ENCODE measurements at places on chromosomes 13 and 19.

- DNase-seq, result no peak
Measured at GRCh38 chr13:27404680-27405079, 19.7 kb upstream of the GTF3A start.

- no peak for DNase-seq
Measured at GRCh38 chr19:30742406-30742938, 370.3 kb downstream of the ZNF536 start.

GRCh38 chr13:113034451-113035212 is 65.6 kb downstream of the MCF2L start:
- peak; percentile 65 for DNase-seq

DNA sequence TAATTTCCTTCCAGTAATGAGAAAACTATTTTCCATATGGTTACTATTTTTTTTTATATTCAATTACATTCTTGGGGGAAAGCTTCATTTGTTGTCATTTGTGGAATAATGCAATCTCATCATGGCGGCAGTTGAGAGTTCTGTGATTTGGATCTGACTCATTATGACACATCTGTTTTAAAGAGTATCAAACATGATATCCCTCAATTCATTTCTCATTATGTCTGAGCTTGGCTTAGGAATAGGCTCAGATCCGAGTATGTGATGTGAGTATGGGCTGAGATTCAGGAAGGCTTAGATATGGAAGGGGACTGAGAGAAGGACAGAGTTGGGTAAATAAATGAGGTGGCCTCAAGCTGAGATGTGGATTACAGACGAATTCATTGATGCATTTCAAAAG is 64.4 kb downstream of the POSTN start:
- DNase-seq, result no peak

- DNase-seq, result no peak
Measured at GRCh38 chr13:37326334-37326733, 220.9 kb upstream of the CSNK1A1L start.

DNA sequence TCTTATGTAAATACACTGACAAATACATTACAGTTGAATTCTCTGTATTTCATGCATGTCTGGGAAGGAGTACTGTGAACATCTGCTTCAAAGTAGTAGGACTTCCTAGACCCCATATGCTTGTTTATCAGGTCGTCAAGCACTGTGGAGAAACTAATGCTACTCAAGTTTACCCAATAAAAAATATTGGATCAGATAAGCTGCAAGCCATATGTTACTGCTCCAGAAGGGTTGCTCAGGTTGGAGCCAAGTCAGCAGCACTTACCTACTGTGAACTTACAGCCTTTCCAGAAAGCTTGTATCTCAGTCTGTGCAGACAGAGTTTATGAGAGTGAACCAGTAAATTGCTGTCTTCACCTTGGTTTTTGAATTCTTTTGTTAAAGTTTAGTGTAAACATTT is 36.2 kb downstream of the SLAIN1 start:
- DNase-seq, result peak; percentile 57

GRCh38 chr19:18587561-18587960 is 1.0 kb upstream of the REX1BD start:
- no peak for DNase-seq

DNA sequence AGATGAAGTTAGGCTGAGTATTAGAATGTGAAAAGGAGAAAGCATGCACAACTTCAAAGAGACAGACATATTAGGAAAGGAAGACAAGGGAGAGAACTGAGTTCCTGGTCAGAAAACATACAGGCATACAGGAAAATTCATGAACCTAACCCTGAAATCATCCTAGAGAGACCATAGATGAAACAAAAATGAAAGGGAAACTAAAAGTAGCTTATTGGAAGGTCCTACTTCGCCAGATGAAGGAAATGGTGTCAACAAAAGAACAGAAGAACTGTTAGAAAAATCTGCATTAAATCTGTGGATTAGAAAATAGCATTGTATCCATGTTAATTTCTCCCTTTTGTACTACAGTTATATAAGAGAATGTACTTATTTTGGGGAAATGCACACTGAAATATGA is 169.0 kb upstream of the UFM1 start:
- no peak for DNase-seq

DNA sequence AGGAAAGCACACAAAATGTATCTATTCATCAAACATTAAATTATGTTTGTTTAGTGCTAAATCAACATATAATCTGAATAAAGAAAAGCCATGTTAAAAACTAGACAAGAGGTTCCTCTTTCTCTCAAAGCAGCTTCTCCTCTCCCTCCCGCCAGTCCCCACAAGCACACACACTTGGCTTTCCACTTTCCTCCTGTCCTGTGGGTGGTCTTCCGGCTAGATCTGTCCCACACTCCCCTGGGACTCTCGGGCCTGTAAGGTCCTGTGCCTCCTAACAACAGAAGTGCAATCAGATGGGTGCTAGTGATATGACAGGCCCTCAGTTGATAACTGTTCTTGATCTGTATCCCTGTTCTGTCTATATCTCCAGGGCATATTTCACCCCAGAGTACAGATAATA is 45.6 kb upstream of the RAP2A start:
- DNase-seq, result no peak

GRCh38 chr13:37747071-37747612 is 122.4 kb downstream of the TRPC4 start:
- DNase-seq, result no peak

- DNase-seq, result no peak
Measured at GRCh38 chr13:30421093-30422053, 920 bp upstream of the UBE2L5 start.

DNA sequence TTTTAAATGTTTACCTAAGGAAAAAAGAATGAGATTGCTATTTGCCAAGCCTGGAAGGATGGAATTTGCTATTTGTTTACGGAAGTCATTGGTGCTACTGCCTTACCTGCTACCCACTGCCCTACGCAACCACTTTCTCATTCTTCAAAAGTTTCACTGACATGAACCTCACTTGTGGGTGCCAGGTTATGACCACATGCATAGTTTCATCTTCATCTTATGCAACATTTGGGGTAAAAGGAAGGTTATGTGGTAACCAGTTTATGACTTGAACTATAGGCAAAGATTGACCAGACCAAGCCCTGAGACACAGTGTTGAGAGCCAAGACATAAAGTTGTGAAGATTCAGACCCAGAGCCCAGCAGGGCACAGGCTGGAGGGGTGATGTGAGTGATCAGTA is 142.5 kb downstream of the LACC1 start:
- no peak for DNase-seq

GRCh38 chr13:113656003-113656588 is 1.9 kb downstream of the ATP4B start:
- DNase-seq, result peak; percentile 17

DNA sequence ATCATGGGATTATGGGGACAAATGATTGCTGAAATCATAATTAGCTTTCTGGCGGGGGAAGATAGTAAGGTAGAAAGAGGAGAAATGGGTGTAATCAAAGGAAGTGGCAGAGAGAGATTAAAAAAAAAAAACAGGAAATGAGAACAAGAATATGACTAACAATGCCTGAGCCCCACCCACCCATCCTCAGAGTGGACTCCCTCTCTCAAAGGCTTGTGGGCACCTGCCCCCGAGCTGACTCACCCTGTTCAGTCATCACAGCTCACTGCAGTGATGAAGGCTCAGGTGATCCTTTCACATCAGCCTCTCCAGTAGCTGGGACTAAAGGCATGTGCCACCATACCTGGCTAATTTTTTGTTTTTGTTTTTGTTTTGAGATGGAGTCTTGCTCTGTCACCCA is 26.4 kb upstream of the TPT1 start:
- no peak for DNase-seq

DNA sequence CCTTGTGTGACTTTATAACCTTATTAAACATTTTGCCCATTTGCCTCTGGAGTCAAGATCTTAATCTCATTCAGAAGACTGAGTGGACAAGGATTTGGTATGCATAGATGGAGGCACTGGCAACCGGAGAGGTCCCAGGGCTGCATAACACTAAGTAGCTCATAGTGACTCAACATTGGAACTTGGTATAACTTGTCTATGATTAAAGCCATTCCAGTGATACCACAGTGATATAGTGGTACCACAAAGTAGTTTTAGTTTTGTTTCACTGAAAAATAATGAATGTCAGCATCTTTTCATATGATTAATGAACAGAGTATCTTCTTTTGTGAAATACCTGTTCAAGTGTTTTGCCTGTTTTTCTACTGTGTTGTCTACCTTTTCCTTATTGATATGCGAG is 26.4 kb downstream of the CDK8 start:
- DNase-seq, result no peak

- no peak for DNase-seq
Measured at GRCh38 chr13:77511552-77511951, 24.0 kb upstream of the SCEL start.

DNA sequence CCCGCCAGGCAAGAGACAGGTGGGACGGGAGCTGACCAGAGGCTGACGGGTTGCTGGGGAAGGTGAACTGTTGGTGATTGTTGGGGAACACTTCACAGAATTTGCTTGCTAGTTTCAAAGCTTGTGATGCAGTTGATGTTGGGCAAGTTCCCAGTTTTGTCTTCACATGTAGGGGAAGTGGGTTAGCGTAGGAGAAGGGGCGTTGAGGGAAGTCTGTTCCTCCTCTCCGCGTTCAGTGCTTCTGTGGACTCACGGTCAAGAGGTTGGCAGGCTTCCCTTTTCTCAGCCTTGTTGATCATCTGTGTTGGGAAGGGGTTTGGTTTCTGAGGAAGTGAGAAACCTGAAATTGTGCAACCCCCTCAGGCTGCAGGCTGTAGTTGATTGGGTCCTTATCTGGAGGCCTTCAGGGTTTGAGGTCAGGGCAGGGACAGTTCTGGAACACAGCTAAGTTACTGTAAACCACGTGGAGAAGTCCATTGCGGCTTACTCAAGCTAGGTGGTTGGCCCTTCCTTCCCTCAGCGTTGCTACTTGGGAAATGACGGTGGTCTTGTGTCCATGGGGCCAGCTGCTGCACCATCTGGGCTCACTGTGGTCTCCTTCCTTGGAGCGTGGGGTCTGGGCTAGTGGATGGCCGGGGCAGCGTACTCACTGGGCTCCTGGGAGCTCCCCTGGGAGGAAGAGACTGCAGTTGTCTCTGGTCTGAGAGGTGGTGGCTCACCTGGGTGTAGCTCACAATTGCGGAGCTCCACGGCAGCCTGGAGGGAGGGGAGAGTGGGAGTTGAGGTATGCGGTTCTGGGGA is 7.5 kb downstream of the RPS9 start:
- no peak for DNase-seq

GRCh38 chr19:1112268-1113029 is 8.7 kb downstream of the GPX4 start:
- no peak for DNase-seq

- DNase-seq, result no peak
Measured at GRCh38 chr13:51858433-51859247, 3.1 kb upstream of the CCDC70 start.

DNA sequence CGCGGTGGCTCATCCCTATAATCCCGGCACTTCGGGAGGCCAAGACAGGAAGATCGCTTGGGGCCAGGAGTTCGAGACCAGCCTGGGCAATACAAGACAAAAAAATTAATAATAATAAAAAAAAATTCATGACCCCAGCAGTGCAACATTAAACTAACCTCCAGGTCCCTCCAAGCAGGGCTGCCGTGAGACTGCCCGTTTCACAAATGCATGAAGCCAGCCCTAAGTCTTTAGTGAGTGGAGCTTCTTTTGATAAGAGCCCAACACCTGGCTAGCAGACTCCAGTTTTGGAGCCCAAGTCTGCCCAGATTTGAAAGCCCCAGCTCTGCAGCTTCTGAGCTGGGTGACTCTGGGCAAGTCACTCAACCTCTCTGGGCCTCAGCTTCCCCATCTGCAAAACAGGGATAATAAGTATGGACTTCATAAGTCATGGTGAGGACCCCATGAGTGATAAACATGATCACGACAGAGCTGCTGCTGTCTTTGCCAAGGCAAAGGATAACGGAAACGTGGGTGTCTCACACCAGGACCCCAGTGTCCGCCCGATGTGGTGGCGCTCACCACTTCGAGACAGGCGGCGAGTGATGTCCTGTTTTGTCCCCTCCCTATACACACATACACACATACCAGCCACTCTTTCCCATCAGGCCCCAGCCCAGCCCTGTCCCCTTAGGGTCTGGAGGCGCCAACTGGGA is 38.4 kb upstream of the NANOS3 start:
- DNase-seq, result no peak

DNA sequence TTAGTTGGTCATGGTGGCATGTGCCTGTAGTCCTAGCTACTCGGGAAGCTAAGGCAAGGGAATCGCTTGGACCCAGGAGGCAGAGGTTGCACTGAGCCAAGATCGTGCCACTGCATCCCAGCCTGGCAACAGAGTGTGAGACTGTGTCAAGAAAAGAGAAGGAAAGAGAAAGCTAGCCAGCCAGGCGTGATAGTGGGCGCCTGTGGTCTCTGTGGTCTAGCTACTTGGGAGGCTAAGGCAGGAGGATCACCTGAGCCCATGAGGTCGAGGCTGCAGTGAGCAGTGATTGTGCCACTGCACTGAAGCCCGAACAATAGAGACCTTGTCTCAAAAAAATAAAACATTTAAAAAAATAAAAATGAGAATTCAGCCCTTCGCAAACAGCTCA is 33.3 kb downstream of the TIMM13 start:
- DNase-seq, result no peak

DNA sequence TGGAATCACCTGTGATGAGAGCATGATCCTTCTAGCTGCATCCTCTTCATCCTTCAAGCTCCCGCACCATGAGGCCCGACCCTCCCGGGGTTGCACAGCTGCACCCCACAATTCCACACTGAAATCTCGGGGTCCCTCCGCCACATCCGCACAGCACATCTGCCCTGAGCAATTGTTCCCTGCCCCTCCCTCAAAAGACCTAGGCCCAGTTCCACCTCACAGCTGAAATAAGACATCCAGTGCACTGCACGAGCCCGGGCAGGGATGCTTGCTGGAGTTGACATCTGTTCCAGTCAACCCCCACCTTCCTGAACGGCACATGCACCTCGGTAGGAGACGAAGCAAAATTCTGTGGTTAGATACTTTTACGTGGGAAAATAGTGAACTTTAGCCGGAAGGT is 14.7 kb upstream of the SOX1 start:
- no peak for DNase-seq

DNA sequence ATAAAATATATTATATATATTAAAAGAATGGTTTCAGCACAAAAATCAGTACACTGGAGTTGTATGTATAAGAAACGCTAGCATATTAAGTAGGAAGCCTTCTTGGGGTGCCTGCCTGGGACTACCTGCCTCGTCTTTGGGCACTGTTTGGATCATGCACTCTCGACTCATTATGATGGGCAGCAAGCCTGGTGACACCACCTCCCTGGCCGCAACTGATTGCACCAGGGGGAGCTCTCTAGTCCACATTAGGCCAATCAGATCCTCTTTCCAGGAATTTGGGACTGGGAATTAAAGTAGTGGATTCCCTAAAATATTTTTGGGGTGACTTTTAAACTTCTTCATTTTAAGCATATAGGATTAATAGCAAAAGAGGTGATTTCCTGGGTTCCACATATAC is 56.0 kb upstream of the RGCC start:
- no peak for DNase-seq

GRCh38 chr13:112248862-112249592 is 127.1 kb upstream of the SPACA7 start:
- DNase-seq, result no peak

- no peak for DNase-seq
Measured at GRCh38 chr19:42985588-42985987, 40.7 kb downstream of the PSG11 start.

GRCh38 chr19:13066226-13066625 is 36.4 kb downstream of the LYL1 start:
- DNase-seq, result no peak
